ENCODE measurements at places on chromosomes 1 and 21.

DNA sequence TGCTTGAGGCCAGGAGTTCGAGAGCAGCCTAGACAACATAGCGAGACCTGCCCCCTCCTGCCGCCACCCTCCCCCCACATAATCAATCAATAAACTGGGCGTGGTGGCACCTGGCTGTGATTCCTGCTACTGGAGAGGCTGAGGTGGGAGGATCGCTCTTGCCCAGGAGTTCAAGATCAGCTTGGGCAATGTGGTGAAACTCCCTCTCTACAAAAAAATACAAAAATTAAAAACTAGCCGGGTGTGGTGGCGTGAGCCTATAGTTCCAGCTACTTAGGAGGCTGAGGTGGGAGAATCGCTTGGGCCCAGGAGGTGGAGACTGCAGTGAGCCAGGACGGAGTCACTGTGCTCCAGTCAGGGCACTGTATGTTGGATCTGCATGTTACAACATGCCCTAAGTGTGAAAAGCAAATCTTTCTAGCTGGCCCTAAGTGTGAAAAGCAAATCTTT is 7.0 kb upstream of the MDM4 start:
- no peak for DNase-seq

- no peak for DNase-seq
Observed at GRCh38 chr1:7695497-7696117, 75.5 kb upstream of the VAMP3 start.

DNA sequence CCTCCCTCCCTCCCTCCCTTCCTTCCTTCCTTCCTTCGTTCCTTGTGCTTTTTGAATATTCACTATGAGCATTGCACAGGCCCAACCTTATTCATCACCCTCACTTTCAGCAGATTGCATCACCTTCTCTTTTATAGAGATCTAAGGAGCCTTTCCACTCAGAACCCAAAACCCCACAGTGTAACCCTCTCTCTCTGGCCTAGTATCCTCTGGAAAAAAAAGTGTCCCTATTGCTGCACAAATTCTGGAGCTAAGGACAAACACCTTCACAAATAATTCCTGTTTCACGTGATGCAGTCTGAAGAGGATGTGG is 25.6 kb downstream of the OR10J5 start:
- DNase-seq: no peak

- no peak for DNase-seq
Observed at GRCh38 chr1:110321846-110322245, 17.3 kb upstream of the RBM15 start.

DNA sequence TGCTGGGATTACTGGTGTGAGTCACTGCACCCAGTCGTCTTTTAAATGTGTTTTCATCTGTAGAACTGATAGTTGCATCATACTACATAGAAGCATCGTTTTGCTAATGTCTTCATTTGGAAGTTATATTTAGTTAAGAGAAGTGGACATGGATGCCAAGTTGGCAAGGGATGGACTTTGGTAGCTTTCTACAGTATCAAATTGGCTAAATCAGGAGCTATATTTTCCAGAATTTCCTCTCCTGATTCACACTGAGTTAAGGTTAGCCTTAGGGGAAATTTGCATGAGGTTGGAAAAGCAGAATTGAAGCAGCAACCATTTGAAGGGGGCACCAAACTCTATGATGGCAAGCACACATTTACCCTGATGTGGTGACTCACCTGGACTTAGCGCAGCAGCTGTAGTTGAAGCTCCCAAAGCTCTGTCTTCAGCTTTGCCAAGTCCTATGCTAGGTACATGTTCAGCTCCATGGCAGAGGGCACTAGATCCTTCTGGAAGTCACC is 43.9 kb downstream of the DUSP10 start:
- DNase-seq: no peak

GRCh38 chr1:201842472-201843027 is 13.6 kb downstream of the IPO9 start:
- no peak for DNase-seq

- no peak for DNase-seq
Observed at GRCh38 chr1:240242601-240243144, 151.0 kb downstream of the FMN2 start.

- DNase-seq: no peak
Observed at GRCh38 chr1:186967656-186968394, 139.1 kb downstream of the PLA2G4A start.

DNA sequence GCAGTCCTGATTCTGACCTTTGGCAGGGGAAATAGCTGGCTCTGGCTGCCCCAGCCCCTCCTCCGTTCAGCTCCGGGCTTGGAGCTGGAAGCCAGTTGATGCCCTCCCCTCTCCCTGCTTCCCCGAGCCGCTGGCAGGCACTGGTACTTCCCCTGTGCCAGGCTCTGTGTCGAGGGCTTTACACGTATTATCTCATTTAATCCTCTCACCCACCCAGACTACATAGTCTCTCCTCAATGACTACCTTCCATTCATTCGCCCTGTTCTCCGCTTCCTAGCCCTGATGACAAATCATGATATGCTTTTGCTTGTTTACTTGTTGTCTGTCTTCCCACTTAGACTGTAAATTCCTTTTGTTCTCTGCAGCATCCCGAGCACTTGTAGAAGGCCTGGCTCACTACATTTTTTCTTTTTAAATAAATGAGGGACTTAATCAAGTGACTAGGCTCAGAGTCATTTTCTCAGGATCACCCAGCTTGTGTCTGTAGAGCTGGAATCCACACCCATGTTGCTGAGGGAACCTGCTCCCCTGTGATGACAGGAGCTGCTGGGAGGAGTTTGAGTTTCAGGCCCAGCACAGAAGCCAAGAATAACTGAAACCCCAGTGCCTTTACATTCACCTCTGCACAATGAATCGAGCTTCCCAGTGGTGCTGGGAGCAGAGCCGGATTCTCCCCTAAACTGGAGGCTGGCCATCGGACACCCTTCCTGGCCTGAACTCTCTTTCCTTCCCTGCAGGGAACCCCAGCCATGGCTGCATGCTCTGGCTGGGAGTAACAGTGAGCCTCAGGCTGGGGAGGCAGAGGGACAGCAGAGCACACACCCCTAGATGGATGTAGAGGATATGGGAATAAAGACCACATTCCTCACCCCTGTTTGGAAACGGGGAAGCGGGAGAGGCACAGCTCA is 58.3 kb downstream of the UBIAD1 start:
- no peak for DNase-seq

DNA sequence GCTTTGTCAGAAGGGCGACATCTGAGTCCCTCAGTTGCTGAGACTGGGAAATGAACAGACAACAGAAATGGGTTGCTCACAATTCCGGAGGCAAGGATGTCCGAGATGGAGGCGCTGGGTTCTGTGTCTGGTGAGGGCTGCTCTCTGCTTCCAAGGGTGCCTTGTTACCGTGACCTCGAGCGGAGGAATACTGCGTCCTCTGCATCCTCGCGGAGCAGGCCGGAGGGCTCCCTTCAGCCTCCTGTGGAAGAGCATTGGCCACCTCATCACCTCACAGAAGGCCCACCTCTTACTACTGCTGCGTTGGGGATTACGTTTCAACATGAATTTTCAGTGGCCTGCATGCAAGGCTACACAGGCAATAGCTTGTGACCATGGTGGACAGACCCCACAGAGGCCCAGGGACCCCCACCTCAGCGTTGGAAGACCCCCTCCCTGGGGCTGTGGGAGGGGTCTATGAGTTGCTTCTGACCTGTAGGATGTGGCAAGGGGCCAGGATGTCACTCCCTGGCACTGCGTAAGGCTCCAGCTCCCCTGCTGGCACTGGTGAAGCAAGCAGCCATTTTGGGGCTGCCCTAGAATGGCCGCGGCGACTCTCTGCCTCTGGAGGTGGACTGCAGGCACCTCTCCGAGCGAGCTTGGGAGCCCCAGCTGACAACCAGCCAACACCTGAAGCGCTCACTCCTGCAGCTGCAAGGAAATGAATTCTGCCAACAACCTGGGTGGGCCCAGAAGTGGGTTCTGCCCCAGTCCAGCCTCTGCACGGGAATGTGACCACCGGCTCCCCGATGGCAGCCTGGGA is 36.3 kb upstream of the COL6A1 start:
- DNase-seq: no peak

GRCh38 chr1:27614625-27615344 is 10.8 kb upstream of the AHDC1 start:
- DNase-seq: no peak

GRCh38 chr21:39385299-39386145 is 36.6 kb upstream of the HMGN1 start:
- peak; percentile 75 for DNase-seq

DNA sequence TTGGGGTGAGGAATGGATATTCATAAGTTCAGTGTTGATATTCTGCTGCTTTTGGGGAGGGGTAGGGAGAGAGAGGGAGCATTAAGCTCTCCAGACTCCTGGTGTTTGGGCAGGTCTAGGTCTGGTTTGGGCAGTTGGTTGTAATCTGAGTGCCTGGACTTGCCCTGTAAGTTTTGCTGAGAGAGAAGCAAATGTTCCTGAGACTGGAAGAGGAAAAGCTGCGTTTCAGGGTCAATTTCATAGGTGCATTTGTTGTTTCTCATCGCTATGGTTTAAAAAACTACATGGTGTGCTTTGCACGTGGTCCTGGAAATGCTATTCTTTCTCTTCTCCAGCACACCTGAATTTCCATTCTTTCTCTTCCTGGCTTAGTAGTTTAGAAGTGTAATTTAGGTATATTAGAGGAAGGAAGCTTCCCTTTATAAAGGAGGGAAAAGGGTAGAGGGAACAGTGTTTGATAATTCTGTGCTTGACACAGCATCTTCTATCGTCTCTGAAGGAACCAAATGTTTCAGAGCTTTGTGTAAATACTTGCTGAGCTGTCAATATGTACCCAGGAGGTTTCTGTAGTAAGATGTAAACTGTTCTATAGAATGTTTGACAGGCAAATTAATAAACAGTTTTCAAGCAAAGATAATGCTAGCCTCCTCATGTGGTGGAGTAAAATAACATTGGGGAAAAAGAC is 6.3 kb downstream of the ARID1A start:
- no peak for DNase-seq

GRCh38 chr1:8424539-8425116 is 106.7 kb downstream of the SLC45A1 start:
- DNase-seq: peak; percentile 27

- DNase-seq: peak; percentile 89
Observed at GRCh38 chr1:155208541-155209311, at the start of gene MTX1. Gene MTX1 (plus strand): TSS chr1:155208695. CDS start chr1:155208805, 110 bp downstream.

GRCh38 chr1:60133000-60133673 is 59.6 kb upstream of the C1orf87 start:
- DNase-seq: no peak

DNA sequence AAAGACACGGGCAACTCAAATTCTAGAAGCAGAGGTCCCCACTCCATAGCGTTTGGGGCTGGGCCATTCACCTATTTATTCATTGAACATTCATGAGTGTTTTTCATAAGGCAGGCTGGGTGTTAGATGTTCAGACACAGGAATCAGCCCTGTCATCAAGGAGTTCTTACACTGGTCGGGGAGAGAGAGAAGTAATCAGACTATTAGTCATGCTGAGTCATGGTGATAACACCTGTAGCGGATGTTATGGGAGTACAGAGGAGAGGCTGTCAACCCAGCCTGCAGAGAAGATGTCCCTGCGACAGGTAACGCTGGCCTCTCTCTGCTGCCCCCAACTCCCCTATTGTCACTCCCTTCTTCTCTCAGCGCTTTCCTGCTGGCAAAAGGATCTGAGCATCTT is 17.2 kb downstream of the LY9 start:
- DNase-seq: no peak
